ENCODE measurements at places on chromosomes 4 and X. TPM values are rescaled to one million over a fixed set of nuclear protein-coding genes. Genes with fewer than 3 reads are reported as not detected.

ZFYVE28 gene
- total RNA-seq: 17.2 TPM

LIMCH1 gene
- not detected for total RNA-seq

FATE1 gene
- total RNA-seq: not detected

- DNase-seq: no peak
These were observed 175.6 kb downstream of the SNCA start for GRCh38 chr4:89661173-89661899.

HTRA3 gene
- not detected for total RNA-seq

DNA sequence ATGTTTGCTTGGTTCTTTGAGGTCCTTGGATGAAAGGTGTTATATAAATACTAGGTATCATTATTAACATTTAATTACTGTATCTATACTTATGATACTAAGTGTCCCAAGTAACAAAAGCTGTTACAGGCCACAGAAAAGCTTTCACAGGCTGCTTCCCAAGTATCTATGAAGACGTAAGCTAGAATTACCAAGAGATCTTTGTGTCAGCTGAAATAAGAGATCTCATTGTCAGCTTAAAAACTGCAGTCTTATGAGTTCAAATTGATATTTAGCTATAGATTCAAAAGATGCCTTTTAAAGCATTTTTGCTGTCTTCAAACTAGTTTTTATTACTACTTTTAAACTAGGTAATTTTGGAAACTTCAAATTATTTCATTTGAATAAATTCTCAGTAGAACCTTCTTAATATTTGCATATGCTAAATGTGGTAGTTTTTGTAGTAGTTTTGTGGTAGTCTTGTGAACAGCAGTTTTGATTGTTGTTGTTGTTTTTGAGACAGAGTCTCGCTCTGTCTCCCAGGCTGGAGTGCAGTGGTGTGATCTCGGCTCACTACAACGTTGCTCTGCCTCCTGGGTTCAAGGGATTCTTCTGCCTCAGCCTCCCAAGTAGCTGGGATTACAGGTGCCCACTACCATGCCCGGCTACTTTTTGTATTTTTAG lies 170.0 kb upstream of the RPL34 start:
- no peak for DNase-seq

GRCh38 chr4:47419296-47419695 lies 44.2 kb downstream of the COMMD8 start:
- DNase-seq: no peak

DCLK2 gene
- total RNA-seq: not detected

GRCh38 chr4:140673729-140674128 lies 82.5 kb downstream of the TBC1D9 start:
- DNase-seq: no peak

DNA sequence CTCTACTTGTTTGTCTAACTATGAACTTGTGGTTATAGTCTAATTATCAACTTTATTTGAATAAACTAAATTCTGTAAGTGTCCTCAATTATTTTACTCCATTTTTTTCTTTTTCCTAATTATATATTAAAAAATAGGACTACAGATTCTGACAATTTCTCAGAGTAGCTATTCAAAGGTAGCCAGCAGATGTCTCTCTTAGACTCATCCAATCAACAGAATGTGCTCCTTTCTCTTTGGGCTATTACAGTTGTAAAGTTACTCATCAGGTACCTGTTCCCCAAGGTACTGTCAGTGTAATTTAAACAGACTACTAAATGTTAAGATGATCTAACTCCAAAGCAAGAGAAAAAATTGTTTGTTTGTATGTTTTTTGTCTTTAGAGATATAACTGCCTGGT lies 248.6 kb downstream of the PCDH18 start:
- no peak for DNase-seq

KCNIP4 gene
- total RNA-seq: not detected

CLIC2 gene
- total RNA-seq: 0.79 TPM

PRRG3 gene
- not detected for total RNA-seq

FGFRL1 gene
- total RNA-seq: 10.5 TPM

- DNase-seq: no peak
These were observed 25.6 kb downstream of the SLC16A2 start for GRCh38 chrX:74446876-74447275.

GRCh38 chr4:127856813-127857447 lies 23.8 kb upstream of the PLK4 start:
- no peak for DNase-seq

GRCh38 chr4:92825256-92825655 lies 521.5 kb downstream of the GRID2 start:
- no peak for DNase-seq

- DNase-seq: no peak
These were observed 65.3 kb downstream of the WDFY3 start for GRCh38 chr4:84901173-84901572.

All from activated CD4-positive, alpha-beta T cell treated with anti-CD3 and anti-CD28 coated beads, Interleukin-2, amount 10 ng/mL, durations not matched to agents 7 days and 5 days (primary cell).